ENCODE measurements at places on chromosomes 7 and 10.

DNA sequence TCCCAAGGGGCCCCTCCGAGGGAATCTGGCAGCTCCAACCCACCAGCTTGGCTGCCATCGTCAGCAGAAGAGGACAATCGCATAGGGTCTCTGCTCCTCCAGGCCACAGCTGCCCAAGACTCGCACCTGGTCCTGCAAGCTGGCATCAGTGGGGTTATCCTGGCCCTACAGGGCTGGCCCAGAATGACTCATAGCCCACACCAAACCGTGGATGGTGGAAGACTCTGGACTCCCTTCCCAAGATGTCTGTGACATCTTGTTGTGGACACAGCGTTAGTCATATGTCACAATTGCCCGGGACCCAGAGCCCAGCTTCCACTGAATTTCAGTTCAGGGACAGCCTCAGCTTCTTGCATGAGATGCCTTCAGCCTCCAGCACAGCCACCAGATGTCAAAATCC is 91.5 kb upstream of the CUX1 start:
- no peak for DNase-seq

GRCh38 chr7:139634087-139634486 is 110.6 kb downstream of the CLEC2L start:
- DNase-seq: no peak

DNA sequence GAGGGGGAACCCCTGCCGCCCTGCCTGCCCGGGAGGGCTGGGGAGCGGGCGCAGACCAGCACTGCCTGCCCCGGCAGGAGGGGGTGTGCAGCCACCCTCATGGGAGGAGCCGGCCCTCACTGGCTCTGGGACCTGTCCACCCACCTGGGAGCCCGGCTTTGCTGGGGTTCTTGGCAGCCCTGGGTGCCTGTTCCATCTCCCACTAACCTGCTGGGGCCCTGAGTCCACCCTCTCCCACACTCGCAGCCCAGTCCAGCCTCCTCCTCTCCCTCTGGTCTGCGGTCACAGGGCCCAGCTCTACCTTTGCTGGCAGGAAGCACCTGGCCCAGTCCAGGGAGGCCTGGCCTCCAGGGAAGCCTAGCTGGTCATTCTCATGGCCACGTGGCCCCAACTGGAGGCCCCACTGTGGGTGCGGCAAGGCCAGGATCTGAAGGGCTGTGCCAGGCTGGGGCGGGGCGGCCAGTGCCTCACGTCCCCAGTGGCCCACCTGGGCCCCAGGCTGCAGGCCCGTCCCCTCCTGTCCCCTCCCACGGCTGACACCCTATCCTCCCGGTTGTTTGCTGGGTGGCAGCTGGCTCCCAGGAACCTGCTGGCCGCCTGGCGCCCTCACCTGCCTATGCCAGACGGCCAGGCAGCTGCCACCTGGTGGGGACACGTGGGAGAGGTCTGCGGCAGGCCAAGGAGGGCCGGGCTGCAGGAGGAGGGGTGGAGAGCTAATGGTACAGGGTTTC is at the start of gene TMEM184A:
TSS of gene TMEM184A (minus strand) at position 393 of the 731 bp plus-strand sequence. CDS start 721 bp downstream, outside the sequence.
- DNase-seq: no peak

- no peak for DNase-seq
Measured at GRCh38 chr10:57507788-57508187, 759.9 kb downstream of the IPMK start.

- DNase-seq: no peak
Measured at GRCh38 chr7:139572071-139572470, 48.6 kb downstream of the CLEC2L start.

DNA sequence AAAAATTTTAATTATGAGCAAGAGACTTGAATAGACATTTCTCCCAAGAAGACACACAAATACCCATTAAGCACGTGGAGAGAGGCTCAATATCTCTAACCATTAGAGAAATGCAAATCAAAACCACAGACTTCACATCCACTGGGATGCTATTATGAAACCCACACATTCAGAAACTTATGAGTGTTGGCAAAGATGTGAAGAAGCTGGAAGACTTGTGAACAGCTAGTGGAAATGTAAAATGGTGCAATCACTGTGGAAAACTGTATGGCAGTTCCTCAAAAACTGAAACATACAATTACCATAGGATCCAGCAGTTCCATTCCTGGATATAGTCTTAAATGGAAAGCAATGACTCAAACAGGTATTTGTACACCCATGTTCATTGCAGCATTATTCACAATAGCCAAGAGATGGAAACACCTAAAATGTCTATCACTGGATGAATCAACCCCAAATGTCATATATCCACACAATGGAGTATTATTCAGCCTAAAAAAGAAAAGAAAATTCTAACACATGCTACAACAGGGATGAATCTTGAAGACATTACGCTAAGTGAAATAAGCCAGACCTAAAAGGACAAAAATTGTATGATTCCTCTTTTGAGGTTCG is 53.5 kb upstream of the FRMD4A start:
- DNase-seq: no peak

- no peak for DNase-seq
Measured at GRCh38 chr10:124204726-124205125, 111.3 kb upstream of the CHST15 start.

DNA sequence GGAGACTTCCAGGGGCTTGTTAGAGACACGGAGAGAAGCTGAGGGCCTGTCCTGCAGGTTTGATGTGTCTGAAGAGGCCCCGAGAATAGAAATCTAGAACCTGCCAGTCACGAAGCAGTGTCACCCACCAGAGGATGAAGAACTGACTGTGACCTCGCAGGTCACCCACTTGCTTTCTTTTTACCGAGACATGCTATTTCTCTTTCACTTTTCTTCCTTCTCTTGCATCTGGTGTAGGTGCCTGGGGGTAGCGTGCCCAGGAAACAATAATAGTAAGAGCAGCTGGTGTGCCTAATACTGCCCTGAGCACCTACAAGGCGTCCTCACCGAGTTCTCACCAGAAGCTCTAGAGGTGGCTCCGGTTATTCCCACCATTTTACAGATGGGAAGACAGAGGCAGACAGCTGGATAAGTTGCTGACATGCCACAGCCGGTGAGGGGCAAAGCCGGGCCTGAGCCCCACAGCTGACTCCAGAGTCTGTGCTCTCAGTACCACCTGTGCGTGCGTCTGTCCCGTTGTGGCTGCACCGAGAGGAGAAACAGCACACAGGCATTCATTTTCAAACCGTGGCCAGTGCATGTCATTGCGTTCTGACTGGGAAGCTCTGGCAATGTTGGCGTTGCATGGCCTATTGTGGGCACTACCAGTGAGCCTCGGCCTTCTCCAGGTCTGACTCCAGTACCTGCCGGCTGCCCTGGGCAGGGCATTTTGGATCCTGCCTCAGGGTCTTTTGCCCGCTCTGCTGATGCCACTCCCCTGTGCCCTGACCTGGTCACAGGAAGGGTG is 7.8 kb downstream of the CHST3 start:
- no peak for DNase-seq

DNA sequence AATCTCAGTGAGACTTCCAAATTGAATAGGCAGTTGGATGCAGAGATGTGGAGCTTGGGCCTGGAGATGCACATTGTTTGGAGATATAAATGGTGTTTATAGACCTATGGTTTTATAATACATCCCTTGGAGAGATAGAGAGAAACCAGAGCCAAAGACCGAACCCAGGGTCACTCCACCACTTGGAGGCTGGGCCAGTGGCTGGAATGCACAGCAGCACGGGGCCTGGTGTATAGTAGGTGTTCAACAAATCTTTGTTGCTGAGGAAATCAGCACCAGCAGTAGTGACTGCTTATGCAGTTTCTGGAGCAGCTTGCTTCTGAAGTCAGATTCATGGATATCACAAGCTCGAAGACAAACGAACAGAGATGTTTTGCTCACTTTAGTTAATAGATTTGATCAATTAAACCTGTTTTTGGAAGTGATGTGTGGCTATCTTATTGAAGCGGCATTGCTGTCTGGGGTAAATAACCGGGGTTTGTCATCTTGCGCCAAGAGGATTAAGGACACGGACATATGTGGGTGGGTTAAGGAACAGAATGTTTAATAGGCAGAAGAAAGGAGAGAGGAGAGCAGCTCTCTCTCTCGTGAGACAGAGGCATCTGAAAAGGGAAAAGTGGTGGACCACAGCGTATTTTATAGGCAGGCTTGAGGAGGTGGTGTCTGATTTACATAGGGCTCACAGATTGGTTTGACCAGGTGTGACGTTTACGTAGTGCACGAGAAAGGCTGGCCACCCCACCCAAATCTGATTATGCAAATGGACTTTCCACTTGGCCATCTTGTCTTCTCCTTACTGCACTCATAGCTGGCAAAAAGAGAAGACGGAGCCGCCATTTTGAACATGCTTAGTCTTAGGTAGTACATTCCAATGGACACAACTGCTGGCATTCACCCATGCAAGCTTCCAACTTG is 11.1 kb downstream of the RBP4 start:
- DNase-seq: no peak

- no peak for DNase-seq
Measured at GRCh38 chr7:96676919-96677318, 32.7 kb downstream of the SEM1 start.

GRCh38 chr7:1777122-1777521 is 107.0 kb downstream of the ELFN1 start:
- DNase-seq: no peak

GRCh38 chr7:104469166-104469820 is 140.9 kb downstream of the LHFPL3 start:
- no peak for DNase-seq

DNA sequence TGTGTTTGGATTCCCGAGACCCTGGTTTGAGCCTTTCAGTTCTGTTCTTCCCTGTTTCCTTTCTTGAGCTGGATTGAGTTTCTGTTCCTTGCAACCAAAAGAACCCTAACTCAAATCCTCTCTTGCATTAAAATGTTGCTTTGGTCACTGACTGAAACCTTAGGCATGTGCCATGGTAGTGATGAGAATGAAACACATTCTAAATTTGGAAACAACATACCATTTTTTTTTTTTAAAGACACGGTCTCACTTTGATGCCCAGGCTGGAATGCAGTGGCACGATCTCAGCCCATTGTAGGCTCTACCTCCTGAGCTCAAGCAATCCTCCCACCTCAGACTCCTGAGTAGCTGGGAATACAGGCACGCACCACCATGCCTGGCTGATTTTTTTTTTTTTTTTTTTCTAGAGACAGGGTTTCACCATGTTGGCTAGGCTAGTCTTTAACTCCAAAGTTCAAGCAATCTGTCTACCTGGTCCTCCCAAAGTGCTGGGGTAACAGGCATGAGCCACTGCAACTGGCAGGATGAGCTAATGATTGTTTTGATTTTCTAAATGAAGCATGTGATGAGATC is 8.4 kb downstream of the THAP5 start:
- DNase-seq: no peak

- no peak for DNase-seq
Measured at GRCh38 chr10:124323806-124324205, 94.9 kb downstream of the OAT start.

GRCh38 chr10:20648263-20648874 is 248.7 kb downstream of the NEBL start:
- DNase-seq: no peak

GRCh38 chr7:30519122-30519521 is 14.5 kb upstream of the GGCT start:
- DNase-seq: no peak

DNA sequence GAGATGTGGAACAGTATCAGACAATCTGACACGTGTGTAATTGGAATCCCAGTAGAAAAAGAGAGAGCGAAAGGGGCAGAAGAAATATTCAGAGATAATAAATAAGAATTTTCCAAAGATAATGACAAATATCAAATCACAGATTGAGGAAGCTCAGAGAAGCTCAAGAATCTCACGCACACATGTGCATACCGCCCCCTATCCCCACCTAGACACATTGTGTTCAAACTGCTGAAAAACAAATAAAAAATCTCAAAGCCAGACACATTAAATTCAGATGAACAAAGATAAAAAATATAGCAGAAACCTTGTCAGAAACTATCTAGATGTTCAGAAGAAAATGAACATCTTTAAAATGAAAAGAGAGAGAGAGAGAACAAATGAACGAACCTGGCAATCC is 17.2 kb downstream of the SFR1 start:
- no peak for DNase-seq

DNA sequence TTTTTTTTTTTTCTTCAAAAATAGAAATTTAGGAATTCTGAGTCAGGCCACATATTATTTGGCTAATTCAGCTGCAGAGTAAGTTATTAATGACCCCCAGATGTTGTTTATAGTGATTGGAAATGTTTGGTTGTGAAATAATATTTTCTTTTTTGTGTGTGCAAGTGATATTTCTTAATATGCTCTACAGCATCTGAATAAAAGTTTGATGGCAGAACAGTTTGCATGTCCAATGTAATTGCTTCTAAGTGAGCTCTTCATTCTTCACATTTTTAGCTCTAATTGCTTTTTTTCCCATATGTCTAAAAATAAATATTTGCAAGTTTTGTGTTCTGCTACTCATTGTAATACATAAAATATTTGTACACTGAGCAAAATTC is 116.0 kb downstream of the ARID5B start:
- DNase-seq: no peak

All from stimulated activated CD8-positive, alpha-beta memory T cell treated with anti-CD3 and anti-CD28 coated beads, Interleukin-15, amount 100 ng/mL, for 24 hours (primary cell).